ENCODE measurements at places on chromosomes 4 and X. TPM values are rescaled to one million over a fixed set of nuclear protein-coding genes. Genes with fewer than 3 reads are reported as not detected.

Gene FAM47E
- 0.20 TPM for total RNA-seq

Gene TXK
- 2.3 TPM for total RNA-seq

Gene ZFP42
- 0.24 TPM for total RNA-seq

Gene DCHS2
- total RNA-seq: not detected

Gene TTC29
- 0.72 TPM for total RNA-seq

Gene LRRC66
- 0.10 TPM for total RNA-seq

Gene RPL10
- 3,972 TPM for total RNA-seq

Gene SMPX
- total RNA-seq: not detected

Gene PRRG1
- total RNA-seq: 11.9 TPM

Gene NXF3
- total RNA-seq: 0.10 TPM

Gene TEX11
- total RNA-seq: 0.88 TPM

Gene NDST3
- not detected for total RNA-seq
